ENCODE measurements at places on chromosomes 5 and 9.
A peak's percentile ranks its signal among the peaks of the same experiment; 100 is the strongest.

- H3K27me3 ChIP-seq, result no peaks in the 10 kb centered on the region
- no peak overlapping the region for H3K27ac ChIP-seq
- DNase-seq, result no peak
- no peaks in the 10 kb centered on the region for H3K36me3 ChIP-seq
- H3K4me3 ChIP-seq, result no peak overlapping the region
Observed at GRCh38 chr5:135207866-135208265, 173.8 kb upstream of the PITX1 start.

- DNase-seq, result no peak
- H3K27ac ChIP-seq, result no peak overlapping the region
- H3K4me1 ChIP-seq, result no peaks in the 10 kb centered on the region
- H3K27me3 ChIP-seq, result peaks cover 17% of the 10 kb centered on the region
Observed at GRCh38 chr5:2732850-2733249, 18.6 kb downstream of the IRX2 start.

DNA sequence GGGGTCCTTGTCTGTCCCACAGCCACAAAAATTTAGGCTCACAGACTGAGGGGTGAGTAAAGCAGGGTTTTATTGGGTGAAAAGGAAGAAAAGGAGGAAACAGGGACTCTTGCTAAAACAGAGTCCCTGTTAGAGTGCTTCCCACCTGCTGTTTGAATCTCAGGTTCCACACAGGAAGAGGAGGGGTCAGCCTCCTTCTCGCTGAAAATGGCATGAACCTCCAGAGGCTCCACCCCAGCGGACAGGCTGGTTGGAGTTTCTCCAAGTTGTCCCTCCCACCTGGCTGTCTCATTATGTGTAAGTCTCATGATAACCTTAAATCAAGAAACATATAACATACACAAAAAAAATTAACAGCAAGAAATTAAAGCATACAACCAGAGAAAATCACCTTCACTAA, 28.3 kb upstream of the UHRF2 start:
- no peak overlapping the region for H3K4me3 ChIP-seq
- H3K4me1 ChIP-seq, result no peaks in the 10 kb centered on the region
- H3K27ac ChIP-seq, result no peak overlapping the region
- no peaks in the 10 kb centered on the region for H3K36me3 ChIP-seq
- no peaks in the 10 kb centered on the region for H3K27me3 ChIP-seq

- H3K27ac ChIP-seq, result peak overlapping the region; percentile 39
- H3K27me3 ChIP-seq, result no peaks in the 10 kb centered on the region
- no peaks in the 10 kb centered on the region for H3K36me3 ChIP-seq
- peak; percentile 19 for DNase-seq
Observed at GRCh38 chr5:112694853-112695709, 42.6 kb upstream of the APC start.

DNA sequence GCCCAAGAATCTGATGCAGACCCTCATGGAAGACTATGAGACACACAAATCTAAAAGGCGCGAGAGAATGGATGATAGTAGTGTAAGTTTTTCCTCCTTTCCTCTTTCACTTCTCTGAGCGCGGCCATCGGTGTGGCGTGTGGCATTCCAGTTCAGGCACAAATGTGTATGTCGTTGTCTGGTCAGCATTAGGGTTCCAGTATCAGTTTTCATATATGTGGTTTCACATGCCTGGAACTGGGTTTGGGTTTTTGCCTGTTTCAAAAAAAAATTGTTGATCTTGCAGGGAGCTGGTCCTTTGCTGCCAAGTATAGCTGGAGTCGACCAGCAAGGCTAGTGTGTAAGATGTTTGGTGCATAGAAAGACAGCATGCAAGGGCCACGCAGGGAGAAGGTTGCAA, 51.5 kb downstream of the C9orf152 start:
- H3K27me3 ChIP-seq, result no peaks in the 10 kb centered on the region
- no peak for DNase-seq
- H3K4me1 ChIP-seq, result no peaks in the 10 kb centered on the region
- no peaks in the 10 kb centered on the region for H3K36me3 ChIP-seq
- no peak overlapping the region for H3K27ac ChIP-seq

DNA sequence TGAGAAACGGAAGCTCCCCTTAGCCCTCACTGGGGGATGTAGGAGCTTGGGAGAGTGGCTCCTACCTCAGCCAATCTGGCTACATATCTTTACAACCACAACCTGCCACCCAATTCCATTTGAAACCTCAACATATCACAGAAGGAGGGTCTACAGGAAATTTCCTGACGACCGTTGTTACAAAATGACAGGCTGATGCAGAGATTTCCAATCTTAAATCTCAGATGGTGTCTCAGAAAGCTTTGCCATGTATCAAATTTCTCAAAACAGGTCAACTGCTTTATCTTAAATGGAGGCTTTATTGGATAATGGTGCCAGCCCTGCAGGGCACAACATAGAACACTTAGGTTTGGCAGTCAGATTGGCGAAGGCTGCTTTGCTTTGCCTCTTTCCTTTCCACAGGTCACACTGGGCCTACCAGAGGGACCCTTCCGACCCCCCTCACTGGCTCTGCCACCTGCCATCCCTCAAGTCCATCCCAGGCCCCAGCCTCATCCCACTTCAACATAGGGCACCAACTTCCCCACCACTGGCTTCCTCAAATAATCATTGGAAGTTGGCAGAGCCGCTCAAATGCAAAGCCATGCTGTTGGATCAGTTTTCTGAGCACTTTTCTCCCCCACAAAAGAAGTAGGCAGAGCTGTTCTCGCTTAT, 11.1 kb upstream of the SPATA31E1 start:
- no peaks in the 10 kb centered on the region for H3K4me1 ChIP-seq
- H3K36me3 ChIP-seq, result no peaks in the 10 kb centered on the region
- H3K27ac ChIP-seq, result no peak overlapping the region

DNA sequence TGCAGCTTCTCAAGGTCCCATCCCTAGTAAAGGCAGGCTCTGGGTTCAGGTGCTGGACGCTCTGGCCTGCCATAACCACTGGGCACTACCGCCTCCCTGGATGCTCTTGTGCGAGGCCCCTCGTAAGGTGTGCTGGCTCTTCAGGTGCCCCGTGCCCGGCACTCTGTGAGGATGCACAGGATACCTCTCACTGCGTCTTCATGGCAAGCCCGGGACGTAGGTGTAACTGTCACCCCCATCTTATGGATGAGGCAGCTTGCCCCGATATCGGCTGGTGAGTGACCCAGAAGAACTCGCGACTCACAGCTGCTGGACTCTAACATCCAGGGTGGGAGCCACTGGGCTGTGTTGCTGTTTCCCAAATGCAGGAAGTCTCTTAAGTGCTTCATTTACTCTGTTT, 79.0 kb downstream of the GTF3C4 start:
- no peak overlapping the region for H3K4me3 ChIP-seq
- no peaks in the 10 kb centered on the region for H3K36me3 ChIP-seq
- peaks cover 34% of the 10 kb centered on the region for H3K4me1 ChIP-seq

- H3K27ac ChIP-seq, result peak overlapping the region; percentile 82
- DNase-seq, result peak; percentile 65
- H3K27me3 ChIP-seq, result no peaks in the 10 kb centered on the region
- H3K36me3 ChIP-seq, result no peaks in the 10 kb centered on the region
- peaks cover 23% of the 10 kb centered on the region for H3K4me1 ChIP-seq
Observed at GRCh38 chr5:153749960-153750359, 259.5 kb downstream of the GRIA1 start.

DNA sequence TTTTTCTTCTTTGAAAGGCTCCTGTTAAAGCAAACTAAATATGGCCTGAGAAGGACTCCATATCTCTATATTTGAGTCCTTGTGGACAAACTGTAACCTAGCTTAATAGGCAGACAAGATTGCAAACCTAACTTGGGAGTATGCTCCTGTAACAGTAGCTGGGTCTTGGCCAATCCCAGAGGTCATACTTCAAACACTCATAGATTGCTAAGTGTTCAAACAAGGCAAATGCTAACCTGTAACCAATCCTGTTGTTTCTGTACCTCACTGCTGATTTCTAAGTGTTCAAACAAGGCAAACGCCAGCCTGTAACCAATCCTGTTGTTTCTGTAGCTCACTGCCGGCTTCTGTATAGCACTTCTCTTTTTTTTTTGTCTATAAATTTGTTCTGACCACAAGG, 50.6 kb upstream of the CLK4 start:
- H3K27me3 ChIP-seq, result no peaks in the 10 kb centered on the region
- H3K36me3 ChIP-seq, result no peaks in the 10 kb centered on the region
- H3K4me3 ChIP-seq, result no peak overlapping the region

GRCh38 chr5:179825655-179826182, 5.0 kb downstream of the SQSTM1 start:
- no peaks in the 10 kb centered on the region for H3K36me3 ChIP-seq
- no peak overlapping the region for H3K27ac ChIP-seq
- no peak overlapping the region for H3K4me3 ChIP-seq
- DNase-seq, result no peak

- no peaks in the 10 kb centered on the region for H3K36me3 ChIP-seq
- H3K4me3 ChIP-seq, result peak overlapping the region; percentile 17
- DNase-seq, result peak; percentile 92
- H3K4me1 ChIP-seq, result peaks cover 44% of the 10 kb centered on the region
- H3K27me3 ChIP-seq, result peaks cover 5% of the 10 kb centered on the region
- no peak overlapping the region for H3K27ac ChIP-seq
Observed at GRCh38 chr9:129500161-129500862, 120.6 kb downstream of the C9orf50 start.

- no peaks in the 10 kb centered on the region for H3K27me3 ChIP-seq
- no peak for DNase-seq
- no peak overlapping the region for H3K4me3 ChIP-seq
- no peaks in the 10 kb centered on the region for H3K36me3 ChIP-seq
- H3K4me1 ChIP-seq, result no peaks in the 10 kb centered on the region
Observed at GRCh38 chr9:98330831-98331230, 75.4 kb upstream of the TBC1D2 start.

DNA sequence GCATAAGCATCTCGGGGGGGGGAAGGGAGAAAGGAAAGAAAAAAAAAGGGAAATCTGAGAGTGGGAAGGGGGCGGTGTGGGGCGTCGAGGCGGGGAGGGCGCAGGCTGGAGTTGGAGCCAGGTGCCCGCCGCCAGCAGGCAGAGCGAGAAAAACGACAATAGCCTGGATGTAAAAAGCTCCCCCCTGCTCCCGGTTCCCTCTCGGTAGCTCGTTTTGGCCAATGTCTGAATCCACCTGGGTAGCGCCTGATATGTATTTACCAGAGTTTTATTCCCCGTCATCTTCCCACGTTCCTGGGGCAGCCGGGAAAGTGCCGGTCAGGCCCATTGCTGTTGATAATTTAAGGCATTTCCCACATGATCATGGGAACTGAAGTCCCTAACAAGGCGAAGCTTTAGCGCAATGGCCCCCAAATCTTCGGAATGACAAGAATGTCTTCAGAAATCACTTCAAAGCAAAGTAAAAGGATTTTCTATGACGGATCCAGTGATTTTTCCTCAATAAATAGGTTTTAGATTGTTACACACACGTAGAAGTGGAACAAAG, 3.0 kb upstream of the OTP start:
- no peak overlapping the region for H3K27ac ChIP-seq
- no peak overlapping the region for H3K4me3 ChIP-seq
- H3K36me3 ChIP-seq, result no peaks in the 10 kb centered on the region
- peak; percentile 64 for DNase-seq
- H3K4me1 ChIP-seq, result peaks cover 57% of the 10 kb centered on the region

DNA sequence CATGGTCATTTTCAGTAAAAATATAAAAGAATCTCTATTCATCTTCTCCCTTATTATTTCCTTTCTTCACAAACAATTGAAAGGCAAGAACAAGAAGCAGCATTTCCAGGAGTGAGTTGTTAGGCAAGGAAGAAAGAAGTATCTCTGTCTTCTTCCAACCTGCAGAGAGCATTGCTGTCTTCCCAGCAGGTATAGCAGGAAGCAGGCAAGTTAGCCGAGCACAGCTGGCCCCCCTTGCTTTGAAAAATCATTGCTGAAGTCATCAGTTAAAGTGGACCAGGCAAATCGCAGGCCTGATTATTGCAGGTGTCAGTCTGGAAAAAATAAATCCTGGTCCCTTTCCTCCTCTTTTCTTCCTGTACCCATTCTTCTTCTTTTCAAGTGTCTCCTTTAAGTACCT, 353.1 kb upstream of the BRINP1 start:
- H3K4me1 ChIP-seq, result peaks cover 4% of the 10 kb centered on the region
- no peak overlapping the region for H3K27ac ChIP-seq
- DNase-seq, result no peak
- no peaks in the 10 kb centered on the region for H3K36me3 ChIP-seq

DNA sequence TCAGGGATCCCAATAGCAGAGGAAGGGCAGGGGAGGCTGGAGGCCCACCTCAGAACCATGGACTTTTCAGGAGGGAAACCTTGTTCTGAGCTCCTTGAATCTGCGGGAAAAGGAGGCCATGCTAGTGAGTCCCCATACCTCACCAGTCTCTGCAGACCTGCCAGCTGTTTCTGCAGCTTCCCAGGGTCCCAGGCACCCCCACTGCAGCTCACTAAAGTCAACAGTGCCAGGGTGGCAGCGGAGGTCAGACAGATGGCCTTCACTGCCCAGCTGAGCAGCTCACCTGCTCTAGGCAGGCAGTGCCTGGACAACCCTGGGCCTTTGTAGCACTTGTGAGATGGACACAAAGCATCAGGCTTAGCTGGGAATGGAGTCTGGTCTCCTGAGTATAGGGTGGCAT, 4.4 kb upstream of the SLC27A4 start:
- DNase-seq, result no peak
- peaks cover 4% of the 10 kb centered on the region for H3K27me3 ChIP-seq
- H3K4me1 ChIP-seq, result no peaks in the 10 kb centered on the region
- no peak overlapping the region for H3K4me3 ChIP-seq

DNA sequence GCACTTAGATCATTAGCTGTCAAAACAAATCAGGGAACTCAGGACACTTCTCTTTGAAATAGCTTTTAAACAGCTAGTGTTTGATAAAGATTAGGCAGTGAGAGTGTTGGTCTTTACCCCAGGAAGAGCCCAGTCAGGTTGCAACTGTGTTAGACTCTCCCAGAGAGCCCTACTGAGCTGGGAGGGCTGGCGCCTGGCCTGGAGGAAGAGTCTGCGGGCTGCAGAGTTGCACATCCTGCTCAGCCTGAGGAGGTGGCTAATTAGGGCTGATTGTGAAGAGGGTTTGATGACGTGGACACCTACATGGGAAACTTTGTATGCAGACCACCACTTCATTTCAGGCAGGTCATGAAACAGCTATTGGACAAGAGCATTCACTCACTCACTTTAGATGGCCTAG, 112.0 kb downstream of the TMEM174 start:
- no peak overlapping the region for H3K27ac ChIP-seq
- H3K4me1 ChIP-seq, result peaks cover 9% of the 10 kb centered on the region
- DNase-seq, result no peak
- H3K27me3 ChIP-seq, result peaks cover 6% of the 10 kb centered on the region
- no peak overlapping the region for H3K4me3 ChIP-seq
- H3K36me3 ChIP-seq, result no peaks in the 10 kb centered on the region

DNA sequence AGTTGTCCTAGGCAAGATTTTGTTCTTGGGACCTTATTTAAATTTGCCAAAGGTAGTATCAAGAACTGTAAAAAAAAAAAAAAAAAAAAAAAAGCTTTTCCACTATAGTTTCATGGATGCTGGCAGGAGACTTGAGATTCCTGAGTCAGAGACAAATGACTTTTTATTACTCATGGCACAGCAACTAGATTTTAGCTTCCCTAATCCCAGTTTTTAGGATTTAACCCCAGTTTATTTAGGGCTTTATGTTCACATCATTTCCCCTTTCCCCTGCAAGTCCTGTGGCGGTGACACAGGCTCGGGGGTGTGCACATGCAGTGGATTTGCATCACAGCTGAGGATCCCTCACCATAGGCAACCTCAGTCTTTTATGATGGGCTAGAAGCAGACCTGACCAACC, 144.9 kb downstream of the GOLPH3 start:
- H3K4me1 ChIP-seq, result peaks cover 14% of the 10 kb centered on the region
- no peak for DNase-seq
- H3K36me3 ChIP-seq, result no peaks in the 10 kb centered on the region
- H3K4me3 ChIP-seq, result no peak overlapping the region
- H3K27ac ChIP-seq, result no peak overlapping the region
- no peaks in the 10 kb centered on the region for H3K27me3 ChIP-seq

Data from neural progenitor cell (in vitro differentiated cells).